ENCODE measurements at places on chromosomes 7 and 10.
A peak's percentile ranks its signal among the peaks of the same experiment; 100 is the strongest.

GRCh38 chr10:4034907-4035598 is 250.0 kb upstream of the KLF6 start:
- no peak for DNase-seq

GRCh38 chr10:123559066-123559822 is 106.9 kb upstream of the GPR26 start:
- DNase-seq: peak; percentile 25

- DNase-seq: no peak
These were observed 114.2 kb downstream of the MACC1 start for GRCh38 chr7:20102982-20103381.

- no peak for DNase-seq
These were observed 27.2 kb downstream of the CCM2 start for GRCh38 chr7:45026984-45027773.

GRCh38 chr10:96992721-96993120 is 160.6 kb downstream of the LCOR start:
- DNase-seq: no peak

- no peak for DNase-seq
These were observed 41.6 kb upstream of the FAM20C start for GRCh38 chr7:150811-151221.

DNA sequence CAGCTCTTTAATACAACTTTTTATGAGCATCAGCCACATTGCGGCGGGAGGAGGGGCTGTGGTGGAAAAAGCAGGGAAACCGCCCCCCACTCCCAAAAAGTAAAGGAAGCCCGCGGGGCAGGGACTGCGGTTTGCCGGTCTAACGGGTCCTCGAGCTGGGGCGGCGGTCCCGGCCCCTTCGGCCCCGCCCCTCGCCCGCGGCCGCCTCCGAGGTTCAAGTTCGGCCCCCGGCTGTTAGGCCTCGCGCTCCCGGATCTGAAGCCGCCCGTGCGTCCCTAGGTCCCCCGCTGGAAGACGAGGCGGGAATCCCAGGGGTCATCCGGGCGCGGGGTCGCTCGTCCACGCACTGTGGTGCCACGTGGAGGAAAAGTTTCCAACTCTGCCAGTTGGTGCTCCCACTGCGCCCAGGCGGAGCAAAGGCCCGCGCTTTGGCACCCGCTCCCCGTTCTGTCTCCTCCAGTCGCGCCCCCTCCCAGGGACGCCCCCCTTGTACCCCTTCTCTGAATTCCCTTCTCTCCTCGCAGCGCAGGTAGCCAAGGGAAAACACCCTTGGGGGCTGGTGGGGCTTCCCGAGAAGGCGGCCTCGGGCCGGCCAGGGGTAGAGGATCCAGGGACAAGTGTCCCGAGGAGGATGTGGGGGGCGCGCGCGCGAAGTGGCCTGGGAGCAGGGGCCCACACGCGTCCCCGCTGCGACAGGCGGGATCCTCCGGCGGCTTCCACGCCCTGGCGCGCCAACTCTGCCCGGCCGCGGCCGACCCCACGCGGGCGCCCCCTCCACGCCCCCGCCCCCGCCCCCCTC is 798 bp upstream of the AUTS2 start:
- DNase-seq: no peak

GRCh38 chr7:103717574-103717973 is 271.6 kb upstream of the SLC26A5 start:
- no peak for DNase-seq

GRCh38 chr7:26319636-26320035 is 28.0 kb downstream of the SNX10 start:
- DNase-seq: no peak

DNA sequence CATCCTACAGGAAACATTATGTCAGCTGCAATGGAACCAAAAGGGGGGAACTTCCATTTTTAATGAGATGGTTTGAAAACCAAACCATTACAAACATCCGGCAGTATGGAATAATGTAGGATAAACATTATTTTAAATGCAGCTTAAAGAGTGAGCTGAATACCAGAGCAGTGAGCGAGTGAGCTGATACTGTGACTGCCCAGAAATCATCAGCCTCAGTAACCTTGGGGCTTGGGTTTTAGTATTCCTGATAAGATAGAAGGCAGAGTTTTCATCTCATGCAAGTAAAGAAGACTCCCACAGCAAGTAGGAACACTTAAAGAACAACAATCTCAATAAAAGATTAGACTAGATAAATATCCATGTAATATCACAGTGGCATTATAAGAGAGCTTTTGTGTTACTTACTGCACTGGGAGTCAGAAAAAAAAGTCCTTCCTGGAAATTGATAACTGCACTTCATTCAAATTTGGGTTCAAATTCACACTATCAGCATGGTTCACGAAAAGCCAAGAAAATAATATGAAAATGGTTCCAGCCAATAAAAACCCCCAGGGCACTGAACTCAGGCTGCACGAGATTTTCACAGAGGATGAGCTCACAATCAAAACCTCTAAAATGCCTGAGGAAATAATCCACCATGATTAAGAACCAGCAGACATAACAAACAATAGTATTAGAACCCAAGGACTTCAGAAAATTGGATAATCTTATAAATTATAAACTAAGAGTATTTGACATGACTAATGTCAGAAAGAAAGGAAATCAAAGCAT is 115.7 kb downstream of the MTPAP start:
- DNase-seq: no peak

DNA sequence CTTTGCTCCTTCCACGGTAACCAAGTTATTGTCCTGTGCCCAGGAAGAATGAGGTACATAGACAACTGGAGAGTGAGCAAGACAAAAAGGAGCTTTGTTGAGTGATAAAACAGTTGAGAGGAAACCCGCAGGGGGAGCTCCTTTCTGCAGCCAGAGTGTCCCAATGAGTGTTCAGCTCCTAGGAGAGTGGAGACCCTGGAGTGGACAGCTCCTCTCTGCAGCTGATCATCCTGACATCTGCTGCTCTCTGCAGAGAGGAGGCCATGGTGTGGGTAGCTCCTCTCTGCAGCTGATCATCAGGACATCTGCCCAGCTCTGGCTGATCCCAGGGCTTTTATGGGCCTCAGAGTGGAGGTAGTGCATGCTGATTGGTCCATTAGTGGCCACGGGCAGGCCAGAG is 53.4 kb upstream of the PCDH15 start:
- no peak for DNase-seq

DNA sequence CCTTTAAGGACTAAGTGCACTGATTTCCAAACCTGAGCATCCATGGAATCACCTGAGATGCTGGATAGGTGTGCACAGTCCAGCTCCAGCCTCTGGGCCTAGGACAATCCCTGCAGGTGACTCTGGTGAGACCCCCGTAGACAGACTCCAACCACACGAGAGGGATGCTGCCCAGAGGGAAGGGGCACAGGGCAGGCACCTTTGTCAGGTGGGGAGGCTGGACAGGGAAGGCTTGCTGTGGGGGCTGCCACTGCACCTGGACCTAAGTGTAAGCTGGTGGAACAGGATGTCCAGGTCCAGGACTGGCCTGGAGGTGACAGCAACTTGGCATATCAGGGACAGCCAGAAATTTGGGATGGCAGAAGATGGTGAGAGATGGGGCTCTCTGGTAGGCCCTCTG is 45.1 kb upstream of the CTBP2 start:
- DNase-seq: no peak

DNA sequence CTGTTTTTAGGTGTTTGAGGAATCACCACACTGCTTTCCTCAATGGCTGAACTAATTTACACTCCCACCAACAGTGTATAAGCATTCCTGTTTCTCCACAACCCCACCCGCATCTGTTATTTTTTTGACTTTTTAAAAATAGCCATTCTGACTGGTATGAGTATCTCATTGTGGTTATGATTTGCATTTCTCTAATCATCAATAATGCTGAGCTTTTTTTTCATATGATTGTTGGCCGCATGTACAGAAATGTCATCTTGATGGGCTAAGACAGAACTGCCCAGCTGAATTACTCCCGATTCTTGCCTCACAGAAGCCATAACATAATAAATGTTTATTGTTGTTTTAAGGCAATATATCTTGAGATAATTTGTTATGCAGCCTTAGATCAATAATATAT is 93.1 kb upstream of the DKK1 start:
- DNase-seq: no peak
